NCI-H2107 (cell line): ENCODE measurements at places on chromosomes 1 and 21.

GRCh38 chr1:110893908-110894490 is 21.1 kb downstream of the CD53 start:
- no peak for DNase-seq

- DNase-seq: no peak
These were observed 209.9 kb downstream of the SDCCAG8 start for GRCh38 chr1:243465738-243466137.

DNA sequence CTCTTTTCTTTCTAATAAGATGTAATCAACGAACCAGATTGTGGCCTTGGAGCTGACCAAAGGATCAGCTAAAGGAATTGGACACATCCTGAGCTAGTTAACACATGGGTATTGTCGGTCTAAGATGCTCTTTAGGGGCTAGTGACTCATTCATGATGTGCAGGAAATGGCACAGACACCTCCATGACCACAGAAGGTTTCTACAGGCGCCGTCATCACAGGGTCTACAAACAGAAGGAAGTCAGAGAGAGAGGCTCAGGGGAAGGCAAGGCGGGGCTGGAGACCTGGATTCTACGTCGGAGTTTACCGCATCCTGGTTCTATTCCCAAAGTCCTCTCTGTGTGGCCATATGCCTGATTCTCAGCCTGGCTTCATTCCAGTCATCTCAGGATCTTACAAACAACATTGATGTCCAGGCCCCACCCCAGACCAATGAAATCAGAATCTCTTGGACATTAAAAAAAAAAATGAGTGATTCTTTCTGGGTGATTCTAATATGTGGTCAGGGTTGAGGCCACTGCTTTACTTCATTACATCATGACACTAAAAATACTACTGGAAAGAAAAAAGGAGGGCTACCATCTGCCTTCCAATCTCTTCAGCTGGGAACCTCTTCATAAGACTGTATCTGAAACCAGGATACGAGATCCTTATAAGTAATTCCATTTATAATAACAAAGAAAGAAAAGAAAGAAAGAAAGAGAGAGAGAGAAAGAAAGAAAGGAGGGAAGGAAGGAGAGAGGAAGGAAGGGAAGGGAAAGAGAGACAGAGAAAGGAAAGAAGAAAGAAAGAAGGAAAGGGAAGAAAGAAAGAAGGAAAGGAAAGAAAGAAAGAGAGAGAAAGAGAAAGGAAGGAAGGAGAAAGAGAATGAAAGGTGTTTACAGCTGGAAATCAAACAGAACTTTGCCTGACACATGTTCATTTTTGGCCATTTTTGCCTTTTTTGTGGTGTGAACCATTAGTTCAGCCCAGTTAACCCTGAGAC is 11.6 kb upstream of the KCNJ15 start:
- DNase-seq: no peak

- DNase-seq: no peak
These were observed 38.6 kb downstream of the LPGAT1 start for GRCh38 chr1:211791979-211792378.

GRCh38 chr1:180262628-180263488 is 32.8 kb downstream of the LHX4 start:
- no peak for DNase-seq

- DNase-seq: no peak
These were observed 12.5 kb downstream of the LRRC3 start for GRCh38 chr21:44467859-44468195.

- DNase-seq: no peak
These were observed 14.2 kb upstream of the EFNA1 start for GRCh38 chr1:155113450-155113980.

DNA sequence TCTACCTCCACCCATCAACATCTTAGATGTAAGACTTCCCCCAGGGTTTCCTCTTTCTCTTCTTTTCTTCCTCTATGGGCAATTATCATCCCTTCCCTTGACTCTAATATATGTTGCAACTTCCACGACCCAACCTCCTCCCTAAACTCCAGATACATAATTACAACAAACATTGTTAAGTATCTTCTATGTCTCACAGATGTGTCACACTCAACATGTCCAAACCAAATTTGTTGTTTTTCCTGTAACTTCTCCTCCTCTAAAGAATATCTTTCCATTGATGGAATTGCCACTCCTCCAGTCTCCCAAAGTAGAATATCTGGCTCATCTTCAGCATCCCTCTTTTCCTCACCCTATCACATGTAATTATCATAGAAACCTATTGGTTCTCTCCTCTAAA is 314.2 kb downstream of the RWDD3 start:
- DNase-seq: no peak

GRCh38 chr1:109559995-109560394 is 11.6 kb downstream of the GNAI3 start:
- DNase-seq: no peak

- no peak for DNase-seq
These were observed 114.4 kb upstream of the TNR start for GRCh38 chr1:175857756-175858155.

DNA sequence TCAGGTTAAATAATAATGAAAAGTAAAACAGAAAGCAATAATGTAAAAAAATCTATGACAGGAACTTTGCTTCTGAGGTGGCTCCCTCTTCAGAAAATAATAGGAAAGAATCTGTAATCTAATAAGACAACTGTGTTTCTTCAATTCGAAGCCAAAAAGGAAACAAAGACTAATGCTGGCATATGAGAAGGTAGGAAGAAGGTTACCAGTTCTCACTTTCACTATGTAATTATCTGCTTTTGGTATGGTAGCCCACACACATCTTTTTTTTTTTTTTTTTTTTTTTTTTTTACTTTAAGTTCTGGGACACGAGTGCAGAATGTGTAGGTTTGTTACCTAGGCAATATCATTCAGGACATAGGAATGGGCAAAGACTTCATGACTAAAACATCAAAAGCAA is 47.1 kb downstream of the COP1 start:
- DNase-seq: no peak

GRCh38 chr1:2976180-2976562 is 45.1 kb upstream of the ACTRT2 start:
- no peak for DNase-seq

- no peak for DNase-seq
These were observed 264.6 kb downstream of the DUSP10 start for GRCh38 chr1:221477252-221477651.

DNA sequence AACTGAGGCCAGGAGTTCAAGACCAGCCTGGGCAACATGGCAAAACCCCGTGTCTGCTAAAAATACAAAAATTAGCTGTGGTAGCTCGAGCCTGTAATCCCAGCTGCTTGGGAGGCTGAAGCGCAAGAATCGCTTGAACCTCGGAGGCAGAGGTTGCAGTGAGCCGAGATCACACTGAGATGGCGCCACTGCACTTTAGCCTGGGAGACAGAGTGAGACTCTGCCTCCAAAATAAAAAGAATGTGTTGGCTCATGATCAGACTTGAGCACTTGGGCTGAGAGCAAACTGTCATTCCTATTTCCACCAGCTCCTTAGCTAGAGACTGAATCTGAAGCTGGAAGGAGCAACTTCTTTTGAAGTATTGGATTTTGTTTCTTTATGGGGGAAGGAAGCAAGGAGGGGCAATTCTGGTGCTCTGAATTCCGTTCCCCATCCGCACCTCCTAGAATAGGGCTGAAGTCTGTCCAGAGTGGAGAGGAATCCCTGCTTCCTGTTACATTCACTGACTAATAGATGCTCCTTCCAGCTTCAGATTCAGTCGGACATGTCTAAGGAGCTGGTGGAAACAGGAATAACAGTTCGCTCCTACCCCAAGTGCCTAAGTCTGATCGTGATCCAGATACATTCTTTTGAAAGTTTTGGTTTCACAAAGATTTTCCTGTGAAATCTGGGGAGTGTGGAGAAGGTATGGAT is 3.8 kb downstream of the ZNF672 start:
- no peak for DNase-seq

- DNase-seq: no peak
These were observed 12.3 kb downstream of the ZMPSTE24 start for GRCh38 chr1:40270152-40270834.

GRCh38 chr1:158180741-158181576 is at the start of gene CD1D:
Gene CD1D (plus strand): TSS chr1:158180895. CDS start chr1:158181102, 207 bp downstream.
- DNase-seq: no peak

DNA sequence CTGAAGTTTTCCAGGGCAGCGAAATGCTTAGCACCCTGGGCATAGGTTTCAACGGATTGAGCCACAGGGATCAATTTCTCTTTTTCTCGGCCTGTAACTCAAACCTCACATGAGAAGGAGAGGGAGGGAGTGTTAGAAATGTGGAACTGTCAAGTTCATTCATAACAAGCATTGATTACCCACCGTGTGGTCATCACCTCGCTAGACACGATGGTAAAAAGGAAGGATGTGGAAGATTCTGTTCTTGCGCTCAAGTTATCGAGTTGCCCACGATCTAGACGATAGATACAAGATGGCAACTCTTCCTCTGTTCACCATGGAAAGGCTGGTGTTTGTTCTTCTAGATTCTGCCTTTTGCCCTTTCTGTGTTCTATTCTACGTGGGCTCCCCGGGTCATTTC is 4.0 kb upstream of the RCAN3 start:
- no peak for DNase-seq

DNA sequence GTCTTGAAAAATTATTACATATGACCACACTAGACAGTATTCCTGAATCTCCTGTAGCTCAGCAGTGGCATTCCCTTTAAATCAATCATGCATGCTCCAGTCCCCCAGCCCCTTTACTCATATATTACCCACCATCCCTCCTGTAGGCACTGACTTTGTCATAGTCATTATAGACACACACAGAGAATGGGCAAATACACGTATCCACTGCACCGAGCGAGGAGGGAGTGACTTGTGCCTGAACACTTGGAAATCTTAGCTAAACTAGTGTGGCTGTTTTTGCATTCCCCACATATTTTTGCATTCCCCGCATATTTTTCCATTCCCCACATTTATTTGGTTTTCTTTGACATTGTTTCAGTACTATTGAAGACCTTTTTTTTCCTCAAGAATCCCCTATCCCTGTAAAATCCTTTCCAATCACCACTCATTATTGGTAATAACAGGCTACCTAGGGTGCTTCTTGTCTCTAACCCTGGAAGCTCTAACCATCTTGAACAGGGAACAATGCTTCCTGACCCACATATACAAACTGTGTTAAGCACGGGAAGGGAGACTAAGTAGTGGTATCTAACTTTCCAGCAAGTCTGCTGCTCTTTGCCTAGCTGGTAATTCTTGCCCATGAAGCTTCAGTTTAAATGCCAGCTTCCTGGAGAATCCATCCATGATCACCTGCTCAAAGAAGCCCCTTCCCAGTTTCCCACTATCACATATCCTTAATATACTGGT is 534.4 kb upstream of the CAMK1G start:
- no peak for DNase-seq

DNA sequence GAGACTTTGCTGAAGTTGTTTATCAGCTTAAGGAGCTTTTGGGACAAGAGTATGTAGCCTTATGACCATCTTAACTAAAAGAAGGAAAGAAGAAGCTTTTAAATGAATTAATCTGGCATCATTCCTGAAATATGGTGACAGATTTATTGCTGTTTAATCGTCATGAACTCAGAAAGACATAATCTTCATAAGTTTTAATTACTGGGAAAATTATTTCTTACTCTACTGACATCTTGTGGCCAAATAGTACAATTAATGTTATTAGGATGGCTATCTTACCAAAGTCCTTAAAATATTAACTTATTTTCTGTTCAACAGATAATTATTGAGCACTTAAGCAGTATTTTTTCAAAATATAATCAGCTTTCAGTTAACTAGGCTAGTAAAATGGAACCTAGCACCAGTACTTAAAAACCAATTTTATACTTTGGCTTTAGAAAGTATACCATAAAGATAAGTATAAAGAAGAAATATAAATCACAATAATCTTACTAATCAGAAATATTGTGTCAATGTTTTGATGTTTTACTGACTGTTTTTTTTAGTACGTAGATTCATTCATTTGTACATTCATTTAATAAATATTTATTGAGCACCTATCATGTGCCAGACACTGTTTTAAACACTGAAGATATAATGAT is 34.7 kb upstream of the GPR25 start:
- DNase-seq: no peak

GRCh38 chr1:156538711-156539440 is 33.5 kb downstream of the IQGAP3 start:
- DNase-seq: no peak

DNA sequence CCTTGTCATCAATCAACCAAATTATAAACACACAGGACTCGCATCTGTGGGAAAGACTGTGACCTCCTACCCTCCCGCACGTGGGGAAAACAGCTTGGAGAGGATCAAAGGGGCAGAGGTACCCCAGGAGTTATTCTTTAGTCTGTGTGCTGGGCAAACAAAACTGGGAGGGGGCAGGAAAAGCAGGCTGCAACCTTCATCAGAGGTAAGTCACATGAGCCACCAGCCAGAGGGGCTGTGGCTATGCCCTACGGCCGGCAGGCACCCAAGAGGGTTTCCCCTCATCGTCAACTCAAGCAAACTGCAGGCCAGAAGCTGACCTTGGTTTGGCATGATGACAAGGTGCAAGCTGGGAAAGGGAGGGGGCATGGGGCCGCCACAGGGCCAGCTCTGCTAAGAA is 12.5 kb downstream of the SMIM12 start:
- no peak for DNase-seq

DNA sequence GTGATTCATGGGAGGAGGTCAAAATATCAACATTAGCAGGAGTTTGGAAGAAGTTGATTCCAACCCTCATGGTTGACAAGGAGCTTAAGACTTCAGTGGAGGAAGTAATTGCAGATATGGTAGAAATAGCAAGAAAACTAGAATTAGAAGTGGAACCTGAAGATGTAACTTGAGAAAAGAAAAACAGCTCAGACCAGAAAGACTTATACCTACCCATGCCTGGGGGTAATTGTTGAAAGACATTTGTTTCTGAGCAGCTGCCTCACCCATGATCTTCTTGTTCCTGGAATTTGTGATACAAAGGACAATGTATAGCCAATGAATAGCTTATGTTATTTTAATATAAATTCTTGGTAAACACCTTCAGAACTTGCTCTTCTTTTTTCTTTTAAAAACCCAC is 128.6 kb downstream of the LRIG2 start:
- DNase-seq: no peak

DNA sequence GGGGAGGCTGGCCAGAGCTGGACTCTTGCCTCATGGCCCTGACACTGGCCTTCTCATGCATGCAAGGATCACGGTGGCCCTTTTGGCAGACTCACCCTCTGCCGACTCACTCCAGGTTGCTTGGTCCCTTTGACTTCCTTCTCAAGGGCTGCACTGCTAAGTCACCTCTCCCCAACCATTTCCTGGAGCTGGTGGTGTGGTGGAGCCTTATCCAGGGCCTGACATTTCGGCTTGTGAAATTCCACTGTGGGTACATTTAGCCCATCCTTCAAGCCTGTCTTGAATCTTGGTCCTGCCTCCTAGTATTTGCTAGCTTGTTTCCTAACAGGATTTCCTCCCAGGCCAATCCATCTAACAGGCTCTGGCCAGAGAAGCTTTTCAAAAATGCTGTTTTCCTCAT is 52.6 kb upstream of the JUN start:
- DNase-seq: no peak

GRCh38 chr1:109158433-109158832 is 44.5 kb downstream of the ELAPOR1 start:
- no peak for DNase-seq

GRCh38 chr1:54342742-54343687 is 63.2 kb downstream of the SSBP3 start:
- DNase-seq: peak; percentile 66

GRCh38 chr1:36133484-36133883 is 8.5 kb upstream of the COL8A2 start:
- DNase-seq: peak; percentile 19

GRCh38 chr21:44092211-44092610 is 15.0 kb upstream of the PWP2 start:
- DNase-seq: no peak
